ENCODE measurements at places on chromosomes 2 and 18. TPM values are rescaled to one million over a fixed set of nuclear protein-coding genes. Genes with fewer than 3 reads are reported as not detected.

The B4GALT6 gene
- 4.2 TPM for total RNA-seq

The ACOXL gene
- total RNA-seq, result not detected

The CD226 gene
- 0.13 TPM for total RNA-seq

The CCDC102B gene
- 0.81 TPM for total RNA-seq

The SERPINB3 gene
- 0.16 TPM for total RNA-seq

The AGXT gene
- total RNA-seq, result not detected

The GCKR gene
- not detected for total RNA-seq

The CACNB4 gene
- 0.15 TPM for total RNA-seq

The CLHC1 gene
- total RNA-seq, result 2.7 TPM

The GCG gene
- total RNA-seq, result not detected

The CREG2 gene
- 8.8 TPM for total RNA-seq

The SNORC gene
- total RNA-seq, result 2.4 TPM
